ENCODE measurements at places on chromosomes 5 and 9. TPM values are rescaled to one million over a fixed set of nuclear protein-coding genes. Genes with fewer than 3 reads are reported as not detected.
A peak's percentile ranks its signal among the peaks of the same experiment; 100 is the strongest.

SLC6A19 gene
- total RNA-seq, result not detected

RIC1 gene
- 32.3 TPM for total RNA-seq

SH3TC2 gene
- not detected for total RNA-seq

CCL27 gene
- total RNA-seq, result not detected

ELOVL7 gene
- 0.95 TPM for total RNA-seq

ECM2 gene
- total RNA-seq, result 0.08 TPM

DNA sequence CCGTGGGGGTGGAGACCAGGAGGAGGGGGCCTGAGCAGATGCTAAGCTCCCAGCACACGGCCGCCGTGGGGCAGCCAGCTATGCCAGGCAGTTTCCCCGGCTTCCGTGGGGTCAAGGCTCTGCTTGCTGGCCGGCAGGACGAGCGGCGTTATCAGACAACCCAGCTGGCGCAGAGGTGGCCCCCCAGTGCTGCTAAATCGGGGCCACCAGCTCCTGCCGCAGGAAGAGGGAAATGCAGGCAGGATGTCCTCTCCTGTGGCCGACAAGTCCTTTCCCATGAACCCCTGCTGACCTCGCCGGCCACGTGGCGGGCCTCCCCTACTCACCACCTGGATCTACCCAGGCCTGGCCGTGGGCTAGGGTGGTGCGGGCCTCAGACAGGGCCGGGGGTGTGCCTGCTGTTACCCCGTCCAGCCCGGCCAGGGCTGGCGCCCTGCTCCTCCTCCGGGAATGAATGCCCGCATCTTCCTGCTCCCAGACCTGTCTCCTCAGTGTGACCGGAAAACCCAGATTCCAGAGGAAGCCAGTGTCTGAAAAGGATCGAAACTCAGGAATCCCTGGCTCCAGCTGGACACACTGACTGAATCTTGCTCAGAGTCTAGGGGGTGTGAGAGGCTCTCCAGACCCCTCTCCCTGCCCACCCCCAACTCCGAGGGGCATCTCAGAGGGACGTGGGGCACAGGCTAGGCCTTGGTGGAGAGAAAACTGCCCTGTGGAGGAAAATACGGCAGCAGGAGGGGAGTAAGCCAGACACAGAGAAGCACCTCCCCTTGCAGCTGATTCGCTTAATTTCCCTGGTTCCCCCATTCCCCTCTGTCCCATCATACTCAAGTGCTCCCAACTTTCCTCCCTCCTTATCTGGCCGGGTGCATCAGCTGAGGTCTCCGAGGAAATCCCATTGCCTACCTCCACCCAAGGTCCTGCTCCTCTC lies 3.9 kb downstream of the FLT4 start:
- DNase-seq, result no peak

DNA sequence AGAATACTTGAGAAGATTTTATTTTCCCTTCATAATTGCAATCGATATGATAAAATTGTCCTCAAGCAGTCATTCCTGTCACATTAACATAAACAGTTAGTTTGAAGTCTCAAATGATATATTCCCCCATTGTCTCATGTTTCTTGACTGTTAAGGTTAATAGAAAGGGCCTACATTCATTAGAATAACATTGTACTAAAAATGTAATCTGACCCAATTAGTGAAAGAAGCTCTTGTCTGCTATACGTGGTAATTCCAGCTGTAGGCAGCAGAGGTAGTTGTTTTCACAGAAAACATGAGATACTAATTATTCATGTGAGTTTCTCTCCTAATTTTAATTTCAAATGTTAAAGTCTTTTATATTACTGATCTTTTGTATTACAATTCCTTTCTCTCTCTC lies 25.9 kb upstream of the AP3B1 start:
- DNase-seq, result no peak

DNA sequence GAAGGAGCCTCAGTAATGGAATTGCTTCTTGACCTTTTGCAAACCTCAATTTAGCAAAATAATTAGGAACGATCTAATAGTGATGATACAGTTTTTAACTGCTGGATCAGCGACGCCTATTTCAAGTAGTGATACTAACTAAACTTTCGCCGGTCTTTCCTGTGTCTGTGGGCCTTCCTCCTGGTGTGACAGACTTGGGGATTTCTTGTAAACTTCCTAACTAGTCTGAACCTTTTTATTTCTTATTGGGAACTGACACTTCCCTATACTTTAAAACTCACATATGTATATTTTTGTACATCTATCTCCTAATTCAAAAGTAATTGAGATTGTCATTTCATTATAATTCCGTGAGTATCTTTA lies 15.2 kb downstream of the ITGA1 start:
- no peak for DNase-seq

DNA sequence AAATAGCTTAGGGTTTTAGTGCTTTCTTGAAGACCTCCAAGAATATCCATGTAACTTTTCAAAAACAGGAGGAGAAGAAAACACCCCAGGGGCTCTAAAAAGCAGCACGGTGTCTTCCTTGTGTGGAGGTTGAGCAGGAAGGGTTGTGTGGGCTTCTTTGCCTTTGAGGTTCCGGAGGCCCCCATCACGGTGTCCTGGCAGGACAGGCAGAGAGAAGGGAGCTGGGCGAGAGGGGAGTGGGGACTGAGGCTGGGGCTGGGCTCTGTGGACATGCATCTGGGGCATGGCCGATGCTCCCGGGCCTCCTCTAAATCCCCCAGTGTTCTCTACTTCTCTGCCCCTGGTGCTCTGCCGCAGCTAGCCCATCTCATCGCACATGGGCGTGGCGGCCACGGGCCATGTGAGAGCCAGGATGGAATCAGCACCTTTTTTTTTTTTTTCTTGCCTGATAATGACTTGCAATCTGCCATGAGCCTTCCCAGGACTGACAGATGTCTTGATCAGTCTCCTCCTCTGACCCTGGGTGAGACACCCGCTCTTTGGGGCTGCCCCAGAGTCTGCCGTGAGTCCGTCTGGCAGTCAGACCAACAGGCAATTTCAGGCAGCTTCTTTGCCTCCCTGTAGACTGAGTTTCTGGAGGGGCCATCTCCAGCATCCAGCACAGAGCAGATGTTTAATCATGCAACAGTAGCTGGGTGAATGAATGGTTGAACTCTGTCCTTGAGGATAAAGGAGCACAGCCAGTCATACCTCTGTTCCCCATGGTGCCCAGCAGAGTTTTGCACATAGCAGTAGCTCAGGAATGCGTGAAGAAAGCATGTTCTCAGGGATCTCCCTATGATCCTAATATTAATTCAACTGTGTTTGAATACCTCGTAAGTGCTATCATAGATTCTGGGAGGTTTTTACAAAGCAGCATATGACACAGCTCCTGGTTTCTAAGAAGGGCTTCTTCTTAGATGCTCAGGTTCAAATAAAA lies 12.1 kb downstream of the CXCL14 start:
- no peak for DNase-seq

DNA sequence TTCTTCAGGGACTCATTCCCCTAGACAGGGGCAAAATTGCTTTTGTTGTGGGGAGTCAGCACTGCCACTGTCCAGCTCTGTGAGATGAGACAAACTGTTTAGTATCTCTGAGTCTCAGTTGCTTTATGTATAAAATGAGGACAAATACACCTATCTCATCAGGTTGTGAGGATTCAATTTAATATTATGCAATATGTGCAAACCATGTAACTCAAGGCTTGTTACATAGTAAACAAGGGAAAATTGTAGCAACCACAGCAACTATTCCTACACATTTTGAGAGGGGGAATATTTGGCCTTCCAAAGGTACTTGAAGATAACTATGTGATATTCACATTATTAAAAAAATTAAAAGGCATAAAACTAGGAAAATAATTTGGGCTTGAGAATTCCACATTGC lies 411.9 kb upstream of the SLC30A5 start:
- no peak for DNase-seq

GRCh38 chr5:135996611-135997010 lies 32.2 kb upstream of the TGFBI start:
- no peak for DNase-seq

- peak; percentile 7 for DNase-seq
Observed at GRCh38 chr9:69317894-69318293, 7.1 kb upstream of the ENTREP1 start.

DNA sequence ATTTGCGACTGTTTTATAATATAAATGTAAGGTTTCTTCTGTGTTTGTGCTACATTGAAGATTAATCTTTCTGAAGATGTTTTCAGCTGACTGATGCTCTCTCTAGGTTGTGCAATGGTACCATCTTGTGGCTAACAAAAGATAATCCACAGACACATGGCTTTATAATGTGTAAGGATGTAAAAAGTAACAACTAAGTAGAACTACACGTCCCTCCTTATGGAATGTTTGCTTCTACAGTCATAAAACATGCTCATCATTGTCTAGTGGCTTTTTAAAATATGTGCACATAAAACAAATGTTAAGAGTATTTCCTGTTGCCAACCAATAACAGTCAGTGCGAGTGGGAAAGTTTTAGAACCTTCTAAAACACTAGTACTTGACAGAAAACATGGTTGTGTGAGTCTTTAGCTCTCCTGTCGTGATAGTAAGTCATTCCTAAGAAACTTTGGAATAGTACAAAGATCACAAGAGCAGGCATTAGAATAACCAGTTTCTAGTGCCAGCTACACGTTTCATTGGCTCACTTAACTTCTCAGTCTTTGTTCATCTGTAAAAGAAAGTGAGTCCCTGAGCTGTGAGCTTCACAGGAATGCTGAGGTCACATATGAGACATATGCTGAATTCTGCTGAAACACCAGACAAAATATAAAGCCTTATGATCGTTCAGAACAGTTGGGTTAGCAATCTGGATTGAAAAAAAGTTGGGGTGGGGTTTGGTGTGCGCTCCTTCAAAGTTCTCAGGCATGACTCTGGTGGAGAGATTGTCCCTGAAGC lies 75.7 kb upstream of the GLIS3 start:
- DNase-seq, result no peak

DNA sequence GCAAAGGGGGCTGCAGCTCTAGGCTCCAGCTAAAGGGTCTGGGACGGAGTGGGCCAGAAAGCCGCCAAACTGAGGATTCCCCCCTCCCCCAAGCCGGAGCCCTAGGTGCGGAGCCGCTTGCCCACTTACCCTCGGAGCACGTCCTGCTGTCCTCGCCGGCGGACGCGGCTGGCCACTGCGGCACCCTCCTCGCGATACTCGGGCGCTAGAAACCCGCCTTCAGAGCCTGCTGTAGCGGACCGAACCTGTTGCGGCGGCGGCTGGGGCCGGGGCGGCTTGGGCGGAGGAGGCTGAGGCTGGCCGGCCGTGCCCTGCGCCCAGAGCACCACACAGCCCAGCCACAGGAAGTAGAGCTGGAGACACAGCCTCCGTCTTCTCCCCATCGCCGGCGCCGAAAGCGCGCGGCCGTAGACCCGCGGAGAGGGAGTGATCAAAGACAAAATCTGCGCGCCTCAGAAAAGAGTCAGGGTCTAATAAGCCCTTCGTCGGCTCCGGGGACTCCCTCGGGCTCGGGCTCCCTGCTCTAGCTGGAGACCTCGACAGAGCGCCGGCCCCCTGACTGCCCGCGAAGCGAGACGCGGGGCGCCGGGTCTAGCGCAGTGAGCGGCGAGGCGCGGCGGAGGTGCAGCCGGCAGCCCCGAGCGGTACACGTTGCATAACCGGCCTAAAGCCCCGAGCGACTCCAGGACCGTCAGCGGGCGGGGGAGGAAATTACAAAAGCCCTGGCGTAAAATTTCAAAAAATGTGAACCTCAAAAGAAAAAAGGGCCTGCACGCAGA lies 635 bp downstream of the FBN2 start:
- no peak for DNase-seq

GRCh38 chr5:115785381-115786065 lies 30.9 kb downstream of the CDO1 start:
- no peak for DNase-seq

DNA sequence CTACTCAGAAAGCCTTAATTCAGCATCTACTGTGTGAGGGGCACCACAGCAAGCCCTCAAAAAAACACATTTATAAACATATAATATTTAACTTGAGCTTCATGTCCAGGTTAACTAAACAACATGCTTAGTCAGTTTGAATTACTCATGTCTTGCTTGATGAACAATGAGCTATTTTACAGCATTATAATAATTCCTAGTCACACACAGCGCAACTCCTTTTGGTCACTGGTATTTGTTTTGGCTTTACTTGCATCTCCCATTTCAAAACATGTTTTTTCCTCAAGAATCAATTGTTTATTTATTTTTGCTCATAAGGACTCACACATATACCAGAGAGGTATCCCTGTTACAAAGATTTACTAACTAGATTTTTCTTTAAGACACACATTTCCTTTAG lies 616.7 kb upstream of the DAB2 start:
- DNase-seq, result no peak

- no peak for DNase-seq
Observed at GRCh38 chr9:136160381-136160841, 41.7 kb upstream of the TMEM250 start.

GRCh38 chr5:179259731-179260323 lies 85.4 kb downstream of the ADAMTS2 start:
- no peak for DNase-seq

DNA sequence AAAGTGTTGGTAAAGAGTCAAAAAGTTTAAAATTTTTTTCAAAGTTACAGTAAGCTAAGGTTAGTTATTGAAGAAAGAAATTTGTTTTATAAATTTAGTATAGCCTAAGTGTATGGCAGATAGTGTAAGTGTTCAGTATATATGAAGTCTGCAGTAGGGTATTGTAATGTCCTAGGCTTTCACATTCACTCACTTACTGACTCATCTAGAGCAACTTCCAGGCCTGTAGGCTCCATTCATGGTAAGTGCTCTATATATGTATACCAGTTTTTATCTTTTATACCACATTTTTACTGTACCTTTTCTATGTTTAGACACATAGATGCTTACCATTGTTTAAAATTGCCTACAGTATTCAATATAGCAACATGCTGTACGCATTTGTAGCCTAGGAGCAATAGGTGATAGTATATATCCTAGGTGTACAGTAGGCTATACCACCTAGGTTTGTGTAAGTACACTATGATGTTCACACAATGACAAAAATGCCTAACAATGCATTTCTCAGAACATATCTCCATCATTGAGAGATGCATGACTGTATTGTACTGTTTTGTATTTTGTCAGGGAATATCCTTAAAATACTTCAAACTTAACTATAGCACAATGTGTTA lies 38.5 kb downstream of the CYSTM1 start:
- no peak for DNase-seq

DNA sequence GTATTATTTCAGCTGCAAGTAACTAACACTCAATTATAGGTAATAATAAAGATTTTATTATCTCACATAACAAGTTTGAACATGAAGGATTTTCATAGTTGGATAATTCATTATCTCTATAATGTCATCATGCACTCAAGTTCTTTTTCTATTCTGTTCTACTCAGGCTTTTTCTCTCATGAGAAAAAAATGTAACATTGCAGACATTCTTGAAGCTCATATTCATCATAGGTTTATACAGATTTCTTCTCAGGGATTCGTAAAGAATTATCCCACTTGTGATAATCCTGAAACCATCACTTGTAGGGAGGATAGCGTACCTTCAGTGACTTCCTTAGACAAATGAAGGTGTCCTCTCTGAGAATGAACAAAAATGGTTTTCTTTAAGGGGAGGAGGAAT lies 150.3 kb downstream of the XRCC4 start:
- DNase-seq, result no peak

DNA sequence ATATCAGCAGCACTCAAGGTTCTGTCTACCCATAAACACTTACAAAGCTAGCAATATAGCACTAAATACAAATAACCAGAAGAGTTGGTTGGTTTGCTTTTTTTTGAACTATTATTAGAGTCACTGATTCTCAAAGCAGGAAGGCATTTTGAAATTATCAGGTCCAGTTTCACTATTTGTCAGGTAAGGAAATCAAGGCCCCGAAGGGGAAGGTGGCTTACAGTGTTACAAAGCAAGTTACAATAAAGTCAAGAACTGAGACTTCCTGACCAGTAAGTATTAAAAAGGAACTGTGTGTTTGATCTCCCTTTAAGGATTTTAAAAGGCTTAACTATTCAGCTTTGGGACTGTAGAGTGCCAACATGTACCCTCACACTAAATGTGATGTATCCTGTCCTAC lies 10.8 kb downstream of the C5orf15 start:
- DNase-seq, result peak; percentile 74

- no peak for DNase-seq
Observed at GRCh38 chr9:89544279-89544661, 46.4 kb upstream of the SEMA4D start.
